Inflammatory macrophage treated with lipopolysaccharide for 1 hour (primary cell): ENCODE measurements at places on chromosomes 2 and 18.

DNA sequence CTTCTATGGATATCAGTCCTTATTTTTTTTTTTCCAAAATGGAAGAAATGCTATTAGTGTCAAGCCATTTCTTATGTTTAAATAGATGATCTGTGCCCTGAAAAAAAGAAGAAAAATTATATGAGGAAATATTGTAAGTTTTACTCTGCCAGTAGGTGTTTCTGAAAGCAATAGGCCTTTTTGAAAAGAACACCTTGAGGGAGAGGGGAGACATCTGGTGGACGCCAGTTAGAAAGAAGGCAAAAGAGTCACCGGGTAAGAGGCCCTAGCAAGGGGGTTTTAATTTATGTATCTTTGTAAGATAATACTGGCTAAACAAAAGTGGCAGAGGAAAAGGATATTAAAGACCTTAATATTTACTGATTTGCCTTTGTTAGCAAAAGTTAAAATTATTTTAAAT is 56.1 kb downstream of the DYNAP start:
- DNase-seq = no peak

DNA sequence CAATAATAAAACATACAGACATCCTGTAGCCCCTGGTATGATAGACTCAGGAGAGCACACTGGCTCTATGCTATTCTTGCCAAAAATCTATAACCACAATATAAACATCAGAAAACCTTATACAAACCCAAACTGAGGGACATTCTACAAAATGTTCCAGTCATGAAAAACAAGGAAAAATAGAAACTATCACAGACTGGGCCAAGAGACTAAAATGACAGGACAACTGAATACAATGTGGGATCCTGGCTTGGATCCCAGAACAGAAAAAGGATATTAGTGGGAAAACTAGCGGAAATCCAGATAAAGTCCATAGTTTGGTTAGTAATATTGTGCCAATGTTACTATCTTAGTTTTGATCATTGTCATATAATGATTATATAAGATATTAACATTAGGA is 29.6 kb upstream of the EPAS1 start:
- DNase-seq = no peak

DNA sequence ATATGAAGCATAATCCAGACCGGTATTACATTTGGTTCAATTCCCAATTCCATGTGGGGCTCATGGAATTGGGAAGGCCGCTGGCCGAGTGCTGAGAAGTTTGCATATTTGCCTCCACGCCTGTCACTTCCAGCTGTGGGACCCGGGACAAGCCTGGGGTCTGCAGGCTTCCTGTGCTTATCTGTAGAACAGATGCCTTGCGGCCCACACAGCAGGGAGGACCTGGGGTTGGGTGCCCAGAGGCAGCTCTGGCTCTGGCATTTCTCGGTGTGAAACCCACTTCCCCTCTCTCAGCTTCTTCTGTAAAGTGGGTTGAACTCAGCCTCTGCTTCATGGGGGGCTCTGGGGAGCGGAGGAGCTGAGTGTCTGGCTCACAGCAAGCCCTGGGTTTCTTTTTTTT is 97.9 kb downstream of the SH3BP4 start:
- no peak for DNase-seq

GRCh38 chr2:177897278-177897677 is 175.3 kb downstream of the PDE11A start:
- no peak for DNase-seq

DNA sequence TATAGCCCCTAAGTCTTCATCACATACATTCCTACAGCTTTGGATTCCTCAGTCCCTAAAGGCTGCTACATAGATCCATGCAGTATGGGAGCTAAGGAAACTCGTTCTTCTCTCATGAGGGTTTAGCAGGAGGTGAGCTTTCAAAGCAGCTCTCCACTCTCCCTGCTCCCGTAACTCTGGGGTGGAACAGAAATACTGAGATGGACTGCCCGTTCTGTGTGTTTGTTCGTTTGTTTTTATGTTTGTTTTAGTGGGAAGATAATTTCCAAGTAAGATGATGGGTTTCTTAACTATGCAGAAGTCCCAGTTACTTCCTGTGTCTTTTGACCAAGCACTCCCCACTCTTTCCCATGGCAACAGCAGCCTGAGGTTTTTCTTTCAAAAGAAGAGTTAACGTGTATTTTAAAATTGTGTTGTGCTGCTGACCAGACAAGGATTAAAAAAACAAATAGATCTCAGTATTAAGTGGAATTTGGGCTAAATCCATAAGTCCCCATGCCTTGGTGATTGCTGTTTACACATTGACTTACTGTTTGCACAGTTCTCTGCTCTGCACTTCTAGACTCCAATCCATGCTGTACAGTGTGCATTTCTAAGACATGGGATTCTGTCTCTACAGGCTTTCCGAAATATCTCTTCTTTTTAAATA is 156.4 kb upstream of the SH3BP4 start:
- no peak for DNase-seq

DNA sequence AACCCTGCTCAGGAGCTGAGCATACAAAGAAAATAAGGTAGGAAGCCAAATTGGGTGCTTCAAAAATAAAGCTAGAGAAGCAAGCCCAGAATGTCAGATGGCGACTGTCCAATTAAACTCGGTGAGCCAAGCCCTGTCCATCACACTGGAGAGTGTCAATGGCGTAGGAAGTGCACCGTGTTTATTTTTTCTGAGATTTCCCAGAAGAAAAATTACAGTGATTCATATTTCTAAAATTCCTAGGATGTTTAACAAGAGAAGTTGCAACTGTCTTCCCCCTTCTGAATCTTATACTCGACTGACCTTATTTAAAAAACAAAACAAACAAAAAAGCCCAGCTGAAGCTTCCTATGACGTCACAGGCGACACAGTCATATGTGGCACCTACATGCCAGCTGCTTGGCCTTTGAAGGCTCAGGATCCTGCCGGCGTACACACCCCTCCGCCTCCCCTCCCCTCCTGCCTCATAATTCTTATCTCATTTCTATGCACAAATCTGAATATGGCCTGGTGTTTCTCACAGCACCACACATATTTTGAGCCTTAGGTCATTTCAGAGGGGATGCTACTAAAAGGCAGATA is 60.8 kb downstream of the MBP start:
- peak; percentile 35 for DNase-seq

DNA sequence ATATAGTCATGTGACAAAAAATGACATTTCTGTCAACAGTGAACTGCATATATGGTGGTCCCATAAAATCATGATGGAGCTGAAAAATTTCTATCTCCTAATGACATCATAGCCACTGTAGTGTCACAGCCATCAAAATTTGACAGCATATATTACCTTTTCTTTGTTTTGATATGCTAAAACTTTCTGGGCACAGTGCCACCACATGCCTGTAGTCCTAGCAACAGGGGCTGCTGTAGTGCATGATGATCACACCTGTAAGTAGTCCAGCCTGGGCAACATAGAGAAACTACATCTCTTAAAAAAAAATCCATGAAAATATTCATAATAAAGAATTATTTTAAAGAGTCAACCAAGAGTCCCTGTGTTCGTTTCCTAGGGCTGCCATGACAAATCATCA is 155.5 kb upstream of the SERTAD2 start:
- no peak for DNase-seq

DNA sequence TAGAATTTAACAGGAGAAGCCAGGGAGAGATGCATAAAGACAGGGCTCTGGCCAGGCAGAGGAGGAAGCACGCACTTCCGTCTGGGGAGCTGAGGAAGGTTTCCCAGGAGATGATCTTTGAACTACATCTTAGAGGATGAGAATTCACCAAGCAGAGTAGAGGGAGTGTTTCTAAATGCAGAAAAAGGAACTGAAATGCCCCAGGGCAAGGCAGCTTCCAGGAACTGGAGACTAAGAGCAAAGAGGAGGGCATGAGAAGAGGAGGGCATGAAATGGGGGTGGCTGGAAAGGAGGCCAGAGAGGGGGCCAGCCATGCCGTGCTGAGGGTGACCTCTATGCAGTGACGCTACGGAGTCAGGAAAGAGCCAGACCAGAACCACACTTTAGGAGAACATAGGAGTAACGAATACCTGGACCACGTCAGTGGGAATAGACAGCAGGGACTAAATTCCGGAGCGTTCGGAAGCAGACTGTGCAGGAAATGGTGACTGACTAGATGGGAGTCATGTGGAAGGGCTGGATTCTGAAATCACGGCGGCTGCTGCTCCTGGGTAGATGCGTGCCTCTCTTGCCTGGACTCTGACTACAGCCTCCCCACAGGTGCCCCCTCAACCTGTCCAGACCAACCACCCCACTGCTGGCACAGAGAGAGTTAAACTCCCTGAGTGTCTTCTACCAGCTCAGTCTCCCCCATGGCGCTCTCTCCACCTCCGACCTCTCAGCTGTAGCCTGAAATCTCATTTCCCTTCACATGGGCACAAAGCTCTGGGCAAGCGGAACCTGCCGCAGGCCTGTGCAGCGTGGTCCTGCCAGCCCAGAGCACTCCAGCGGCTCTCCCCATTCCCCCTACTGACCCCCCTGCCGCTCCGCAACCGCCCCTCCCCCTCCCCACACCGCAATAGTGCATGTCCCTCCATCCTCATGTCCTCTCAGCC is 87.0 kb upstream of the RTN4 start:
- DNase-seq = peak; percentile 79

GRCh38 chr2:103959174-103960128 is 894.5 kb upstream of the POU3F3 start:
- DNase-seq = no peak

DNA sequence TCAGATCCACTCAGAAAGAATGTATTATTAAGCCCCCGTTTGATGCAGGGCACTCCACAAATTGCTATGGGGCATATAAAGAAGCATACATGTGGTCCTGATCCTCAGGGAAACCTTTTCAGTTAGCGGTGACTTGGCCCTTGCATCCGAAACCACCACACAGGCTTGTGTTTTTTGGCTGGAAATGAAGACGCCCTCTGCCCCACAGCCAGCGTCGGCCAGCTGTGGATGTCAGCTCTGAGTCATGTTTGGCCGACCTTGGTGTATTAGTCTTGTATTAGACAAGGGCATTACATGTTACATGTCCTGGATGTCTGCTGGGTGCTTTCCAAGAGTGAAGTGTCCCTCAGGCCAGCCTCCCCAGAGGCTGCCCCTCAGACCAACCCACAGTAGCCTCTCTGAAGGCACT is 107.6 kb upstream of the MAP3K20 start:
- no peak for DNase-seq

DNA sequence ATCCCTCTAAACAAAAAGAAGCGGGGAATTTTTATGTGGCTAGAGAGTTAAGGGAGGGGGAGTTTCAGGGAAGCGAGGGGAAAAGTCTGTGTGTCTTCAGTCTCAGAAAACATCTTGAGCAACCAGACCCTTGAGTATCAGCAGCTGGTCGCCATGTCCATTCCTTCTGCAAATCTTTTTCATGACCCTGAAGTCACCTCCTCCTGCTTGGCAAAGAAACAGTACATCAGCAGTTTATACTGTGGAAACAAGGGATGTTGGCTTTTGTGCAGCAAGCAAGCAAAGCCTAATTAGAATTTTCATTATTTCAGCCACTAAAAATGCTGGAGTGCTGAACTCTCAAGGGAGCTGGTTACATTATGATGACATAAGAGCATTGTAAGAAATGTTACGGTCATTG is 187.4 kb upstream of the SLC8A1 start:
- DNase-seq = no peak

- DNase-seq = no peak
Observed at GRCh38 chr2:205637779-205638503, 44.4 kb upstream of the NRP2 start.

DNA sequence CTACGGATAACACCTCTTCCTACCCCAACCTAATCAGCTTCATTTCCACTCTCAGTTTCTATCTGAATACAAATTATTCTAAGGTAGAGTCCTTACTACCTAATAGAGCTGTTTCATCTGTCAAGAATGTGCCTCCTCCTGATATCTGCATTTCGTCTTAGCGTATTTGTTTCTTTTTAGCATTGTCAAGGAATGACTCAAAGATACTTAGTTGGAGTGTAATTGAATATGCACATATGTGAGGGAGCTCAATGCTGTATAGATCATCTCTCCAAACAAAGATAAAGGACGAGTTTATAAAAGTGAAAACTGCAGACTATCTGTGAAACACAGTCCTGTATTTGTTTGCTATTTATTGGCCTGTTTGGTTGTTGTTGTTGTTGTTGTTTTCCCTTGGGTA is 2059.4 kb upstream of the CELF4 start:
- DNase-seq = no peak

- no peak for DNase-seq
Observed at GRCh38 chr2:97901862-97902261, 93.9 kb downstream of the TMEM131 start.

GRCh38 chr2:159996792-159997546 is 65.4 kb downstream of the PLA2R1 start:
- DNase-seq = no peak

GRCh38 chr2:217055624-217056023 is 195.8 kb upstream of the TNP1 start:
- DNase-seq = no peak

DNA sequence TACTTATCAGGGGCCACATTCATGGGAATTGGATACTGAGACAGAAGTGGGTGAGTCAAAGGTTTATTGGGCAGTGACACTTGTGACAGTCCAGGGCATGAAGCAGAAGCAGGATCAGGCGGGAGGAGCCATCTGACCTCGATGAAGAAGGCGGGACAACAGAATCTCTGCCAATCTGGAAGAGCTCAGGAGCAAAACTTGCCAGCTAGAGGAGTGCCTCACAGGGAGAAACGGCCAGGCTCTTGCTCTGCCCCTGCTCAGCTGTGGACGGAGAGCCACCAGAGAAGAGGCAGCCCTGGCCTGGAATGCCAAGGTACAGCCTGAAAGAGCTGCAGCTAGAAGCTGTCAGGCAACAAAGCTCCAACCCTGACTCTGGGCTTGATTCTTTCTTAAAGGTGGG is 16.9 kb downstream of the DAW1 start:
- no peak for DNase-seq

DNA sequence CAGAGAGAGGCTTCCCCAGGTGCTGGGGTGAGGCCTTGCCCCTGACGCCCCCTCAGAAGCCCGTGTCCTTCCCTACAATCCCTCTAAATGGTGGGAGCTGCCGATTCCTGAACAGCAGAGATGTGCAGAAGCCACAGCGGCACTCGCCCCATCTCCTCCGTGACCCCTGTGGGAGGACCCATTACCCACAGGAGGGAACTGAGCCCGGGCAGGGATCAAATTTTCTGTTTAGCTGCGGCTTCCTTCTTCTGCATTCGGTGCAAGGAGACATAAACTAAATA is 181.2 kb upstream of the RAB6C start:
- DNase-seq = no peak

DNA sequence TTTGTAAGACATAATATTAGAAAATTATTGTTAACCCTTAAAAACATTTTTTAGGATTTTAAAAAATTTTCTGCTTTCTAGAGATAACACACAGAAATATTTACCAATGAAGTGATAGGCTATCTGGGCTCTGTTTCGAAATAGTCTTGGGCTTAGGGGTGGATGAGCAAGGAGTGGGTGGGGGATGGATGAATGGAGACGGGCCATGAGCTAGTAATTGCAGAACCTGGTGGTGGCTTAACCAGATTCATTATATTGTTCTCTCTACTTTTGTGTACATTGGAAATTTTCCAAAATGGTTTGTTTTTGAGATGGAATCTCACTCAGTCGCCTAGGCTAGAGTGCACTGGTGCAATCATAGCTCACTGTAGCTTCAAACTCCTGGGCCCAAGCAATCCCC is 89.6 kb downstream of the TCF7L1 start:
- no peak for DNase-seq

GRCh38 chr2:68913359-68913758 is 39.3 kb downstream of the GKN2 start:
- no peak for DNase-seq

- DNase-seq = peak; percentile 14
Observed at GRCh38 chr2:37708146-37708545, 36.7 kb upstream of the CDC42EP3 start.

GRCh38 chr18:77647472-77647871 is 397.8 kb downstream of the GALR1 start:
- no peak for DNase-seq
